ENCODE measurements at places on chromosomes 6 and 20.

- DNase-seq, result no peak
Measured at GRCh38 chr6:897528-898207, 204.7 kb upstream of the EXOC2 start.

- DNase-seq, result no peak
Measured at GRCh38 chr6:127107916-127108315, 10.6 kb upstream of the RSPO3 start.

DNA sequence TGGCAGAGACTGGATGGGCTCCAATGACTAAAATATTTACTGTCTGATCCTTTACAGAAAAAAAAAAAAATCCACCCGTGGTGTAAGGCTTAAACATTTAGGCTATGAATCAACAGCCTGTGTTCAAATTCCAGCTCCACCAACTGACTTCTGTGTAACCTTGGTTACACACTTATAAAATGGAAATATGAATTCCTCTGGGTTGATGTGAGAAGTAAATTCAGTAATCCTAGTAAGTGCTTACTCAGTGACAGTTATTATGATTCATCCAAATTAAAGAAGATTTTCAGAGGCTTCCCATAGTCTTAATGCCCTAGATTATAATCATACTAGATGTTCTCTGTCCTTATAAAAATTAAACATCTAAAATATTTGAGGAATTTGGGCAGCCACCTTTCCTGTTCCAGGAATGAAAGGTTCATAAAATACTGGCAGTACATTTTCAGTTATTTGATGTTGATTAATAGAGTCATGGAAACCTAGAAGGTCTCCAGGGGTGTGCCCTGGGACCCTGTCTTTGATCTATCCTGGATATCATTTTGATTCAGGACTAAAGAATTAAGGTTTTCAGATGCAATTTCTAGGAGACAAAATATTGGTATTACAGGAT is 180.3 kb upstream of the ZNF217 start:
- no peak for DNase-seq

GRCh38 chr6:7201444-7201731 is 93.6 kb downstream of the RREB1 start:
- DNase-seq, result no peak

GRCh38 chr6:41449399-41450245 is 96.6 kb upstream of the FOXP4 start:
- peak; percentile 52 for DNase-seq

GRCh38 chr6:123404975-123405374 is 231.8 kb downstream of the TRDN start:
- no peak for DNase-seq

- no peak for DNase-seq
Measured at GRCh38 chr6:139243536-139243935, 48.3 kb downstream of the TXLNB start.

DNA sequence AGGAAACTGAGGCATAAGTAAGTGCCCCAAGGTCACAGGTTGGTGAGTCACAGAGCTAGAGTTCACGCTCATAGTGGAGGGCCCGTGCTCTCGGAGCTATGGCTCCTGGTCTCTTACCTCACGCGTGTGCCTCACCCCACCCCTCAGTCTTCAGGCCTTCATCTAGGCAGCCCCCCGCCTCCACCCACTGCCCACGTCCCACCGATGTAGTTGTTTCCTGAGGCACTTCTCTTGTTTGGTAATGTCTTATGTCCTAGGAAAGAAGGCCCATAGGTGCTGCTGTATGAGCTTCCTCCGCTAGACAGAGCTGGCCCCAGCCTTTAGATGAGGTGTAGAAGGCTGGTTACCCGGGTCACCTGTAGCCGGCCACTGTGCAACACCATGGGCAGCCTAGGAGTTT is 5.1 kb downstream of the RIPK1 start:
- no peak for DNase-seq

- DNase-seq, result no peak
Measured at GRCh38 chr6:40550202-40551101, 36.7 kb downstream of the LRFN2 start.

- DNase-seq, result no peak
Measured at GRCh38 chr20:21262812-21263211, 40.3 kb upstream of the XRN2 start.

GRCh38 chr6:135066806-135067205 is 12.2 kb upstream of the HBS1L start:
- no peak for DNase-seq

DNA sequence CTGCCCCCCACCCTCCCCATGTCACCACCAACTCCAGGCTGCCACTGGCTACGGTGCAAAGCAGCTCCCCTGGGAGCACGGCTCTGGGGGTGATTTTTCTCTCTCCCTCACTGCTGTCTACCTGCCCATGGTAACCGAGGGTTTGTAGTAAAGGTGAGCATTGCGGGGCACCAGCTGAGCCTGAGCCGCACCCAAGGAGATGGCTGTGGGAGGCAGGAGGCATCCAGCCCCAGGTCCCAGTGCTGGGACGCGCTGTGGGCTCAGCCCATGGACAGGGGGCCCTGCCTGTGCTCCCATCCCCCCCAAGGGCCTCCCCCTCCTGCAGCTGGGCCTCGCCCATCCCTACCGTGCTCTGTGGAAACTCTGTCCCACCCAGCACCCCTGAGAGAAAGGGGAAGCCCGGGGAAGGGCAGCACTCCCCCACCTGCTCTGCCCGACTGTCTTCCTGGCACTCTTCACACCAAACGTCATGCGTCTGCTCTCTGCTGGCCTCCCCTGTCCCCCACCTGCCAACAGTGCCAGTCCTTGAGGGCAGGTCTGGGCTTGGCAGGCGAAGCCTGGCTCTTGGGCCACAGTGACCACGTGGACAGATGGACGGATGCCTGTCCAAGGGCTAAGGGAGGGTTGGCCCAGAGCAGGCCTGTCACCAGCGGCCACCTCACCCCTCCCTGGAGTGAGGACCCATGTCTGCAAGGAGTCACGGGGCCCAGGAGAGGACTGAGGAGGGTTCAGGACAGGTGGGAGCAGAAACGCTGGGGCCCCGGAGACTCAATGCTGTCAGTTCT is 3.8 kb upstream of the CHRNA4 start:
- DNase-seq, result no peak

DNA sequence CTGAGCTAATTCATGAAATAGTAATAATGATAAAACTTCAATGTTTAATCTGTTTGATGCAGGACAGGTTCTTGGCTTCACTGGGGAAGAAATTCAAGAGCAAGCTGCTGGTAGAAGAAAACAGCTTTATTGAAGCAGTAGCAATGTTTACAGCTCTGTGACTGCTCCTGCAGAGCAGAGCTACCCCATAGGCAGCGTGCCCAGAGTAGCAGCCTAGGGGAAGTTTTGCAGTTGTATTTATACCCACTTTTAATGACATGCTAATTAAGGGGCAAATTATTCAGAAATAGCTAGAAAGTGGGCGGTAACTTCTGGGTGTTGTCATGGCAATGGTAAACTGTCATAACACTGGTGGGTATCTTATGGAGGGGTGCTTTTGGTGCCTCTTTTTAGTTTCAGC is 518.0 kb downstream of the RFPL4B start:
- no peak for DNase-seq

Data from NCI-H345 (cell line).